ENCODE measurements at places on chromosomes 4 and X.

- no peak for DNase-seq
Measured at GRCh38 chrX:1264556-1264955, 4.1 kb upstream of the CSF2RA start.

GRCh38 chrX:7115557-7115956 lies 32.0 kb upstream of the STS start:
- peak; percentile 49 for DNase-seq

DNA sequence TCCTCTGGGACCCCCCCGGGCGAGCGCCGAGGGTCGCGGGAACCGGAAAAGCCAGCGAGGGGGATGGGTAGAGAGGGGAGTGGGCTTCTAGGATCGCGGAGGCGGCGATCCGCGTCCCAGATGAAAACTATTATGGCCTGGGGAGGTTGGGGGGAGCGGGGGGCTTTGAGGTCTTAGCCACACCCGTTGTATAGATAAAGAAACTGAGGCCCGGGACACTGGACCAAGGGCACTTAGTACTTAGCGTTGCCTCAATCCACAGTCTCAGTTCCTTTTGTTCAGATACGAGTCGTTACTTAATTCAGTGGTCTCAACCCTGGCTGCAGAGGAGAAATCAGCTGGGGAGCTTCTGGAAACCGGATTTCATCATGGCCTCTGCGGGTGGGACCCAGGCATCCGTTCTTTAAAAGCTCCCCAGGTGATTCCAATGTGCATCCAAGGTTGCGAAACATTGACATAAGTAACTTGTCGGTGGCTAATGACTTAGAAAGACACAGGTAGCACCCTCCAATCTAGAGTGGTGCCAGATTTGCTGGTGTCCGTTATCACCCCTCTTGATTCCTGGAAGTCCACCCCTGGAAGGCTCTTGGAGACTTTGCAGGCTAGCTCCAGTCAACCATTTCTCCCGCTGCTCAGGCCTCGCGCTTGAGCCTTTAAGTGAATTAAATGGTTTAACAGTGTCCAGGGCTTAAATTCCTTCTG lies 90.7 kb downstream of the GEMIN8 start:
- peak; percentile 68 for DNase-seq

- DNase-seq, result no peak
Measured at GRCh38 chrX:11540532-11541377, 125.0 kb downstream of the ARHGAP6 start.

- DNase-seq, result peak; percentile 42
Measured at GRCh38 chr4:111475001-111475400, 670.3 kb upstream of the FAM241A start.

GRCh38 chrX:38052096-38052495 lies 45.7 kb downstream of the SYTL5 start:
- DNase-seq, result no peak

GRCh38 chr4:119135721-119136121 lies at the start of gene MYOZ2:
Gene MYOZ2, plus strand, starts transcription at chr4:119135832. Its CDS starts 694 bp downstream, at chr4:119136526.
- DNase-seq, result no peak

DNA sequence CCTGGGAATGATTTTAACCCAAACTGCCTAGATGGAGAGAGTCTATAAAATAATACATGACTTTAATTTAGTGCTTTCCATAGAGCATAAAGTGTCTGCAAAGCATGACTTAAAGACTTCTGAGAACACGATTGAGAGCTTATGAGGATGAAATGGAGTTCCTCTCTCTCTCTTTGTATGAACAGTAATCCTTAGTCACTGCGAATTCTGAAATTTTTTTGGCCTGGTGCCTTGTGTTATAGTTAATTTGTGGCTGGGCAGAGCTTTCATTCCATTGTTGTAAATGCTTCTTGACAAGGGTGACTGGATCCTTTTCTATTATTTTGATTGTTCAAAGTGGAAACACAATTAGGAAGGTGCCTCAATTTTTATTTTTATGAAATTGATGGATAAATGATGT lies 179.5 kb downstream of the CEP135 start:
- no peak for DNase-seq

DNA sequence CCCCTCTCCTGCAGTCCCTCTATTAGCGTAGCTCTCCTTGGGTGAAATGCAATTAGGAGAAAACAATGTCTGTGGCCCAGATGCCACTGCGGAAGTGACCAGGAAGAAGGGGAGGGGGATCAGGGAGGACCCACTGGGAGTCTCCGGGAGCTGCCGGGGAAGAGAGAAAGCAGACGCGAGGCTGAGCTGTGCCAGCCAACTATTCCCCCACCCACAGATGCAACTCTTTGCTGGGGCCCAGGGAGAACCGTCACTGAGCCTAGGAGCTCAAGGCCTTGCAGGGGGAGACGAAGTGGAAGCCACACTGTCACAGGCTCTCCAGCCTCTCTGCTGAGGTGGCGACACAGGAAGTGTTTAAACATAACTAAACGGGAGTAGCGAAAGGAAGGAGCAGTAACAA lies 149.2 kb downstream of the BCOR start:
- no peak for DNase-seq

DNA sequence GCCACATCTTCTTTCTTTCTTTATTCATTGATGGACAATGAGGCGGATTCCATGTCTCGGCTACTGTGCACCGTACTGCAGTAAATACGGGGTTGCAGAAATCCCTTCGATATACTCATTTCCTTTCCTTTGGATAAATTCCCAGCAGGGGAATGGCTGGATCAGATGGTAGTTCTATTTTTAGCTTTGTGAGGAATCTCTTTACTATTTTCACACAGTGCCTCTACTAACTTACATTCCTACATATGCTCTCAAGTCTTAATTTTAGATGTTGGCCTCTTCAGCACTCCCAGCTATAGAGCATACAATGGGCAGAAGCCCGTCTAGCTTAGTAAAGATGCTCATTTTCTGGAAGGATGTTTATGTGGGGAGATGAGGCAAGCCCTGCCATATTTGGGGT lies 317.4 kb downstream of the ASMT start:
- no peak for DNase-seq

- DNase-seq, result peak; percentile 8
Measured at GRCh38 chr4:18934197-18934596, 912.6 kb upstream of the LCORL start.

DNA sequence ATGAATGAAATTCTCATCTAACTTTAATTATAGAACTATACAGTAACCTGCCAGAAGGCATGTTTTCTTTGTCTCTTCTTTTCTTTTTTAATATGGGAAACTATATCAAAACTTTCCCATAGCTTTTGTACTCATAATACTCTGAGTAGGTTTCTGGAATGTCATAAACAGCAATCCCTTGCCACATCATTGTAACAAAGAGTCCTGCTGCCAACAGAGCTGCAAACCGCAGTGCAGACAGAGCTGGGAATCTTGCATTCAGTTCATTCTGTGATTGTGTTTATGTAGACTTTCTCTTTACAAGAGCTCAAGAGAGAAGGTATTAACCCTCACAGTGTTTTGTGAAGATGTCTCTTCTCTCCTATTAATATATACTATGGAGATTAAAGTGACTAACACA lies 304.4 kb upstream of the SLIT2 start:
- no peak for DNase-seq

GRCh38 chr4:108058685-108059440 lies 69.2 kb downstream of the HADH start:
- DNase-seq, result peak; percentile 21

DNA sequence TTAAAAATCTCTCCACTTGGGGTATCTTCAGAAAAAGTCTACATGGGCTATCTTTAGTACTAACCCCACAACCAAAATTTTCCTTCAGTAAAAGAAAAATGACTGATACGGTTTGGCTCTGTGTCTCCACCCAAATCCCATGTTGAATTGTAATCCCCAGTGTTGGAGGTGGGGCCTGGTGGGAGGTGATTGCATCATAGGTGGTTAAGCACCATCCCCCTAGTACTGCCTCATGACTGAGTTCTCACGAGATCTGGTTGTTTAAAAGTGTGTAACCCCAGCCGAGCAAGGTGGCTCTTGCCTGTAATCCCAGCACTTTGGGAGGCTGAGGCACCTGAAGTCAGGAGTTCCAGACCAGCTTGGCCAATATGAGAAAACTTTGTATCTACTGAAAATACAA lies 66.8 kb downstream of the USP46 start:
- no peak for DNase-seq

DNA sequence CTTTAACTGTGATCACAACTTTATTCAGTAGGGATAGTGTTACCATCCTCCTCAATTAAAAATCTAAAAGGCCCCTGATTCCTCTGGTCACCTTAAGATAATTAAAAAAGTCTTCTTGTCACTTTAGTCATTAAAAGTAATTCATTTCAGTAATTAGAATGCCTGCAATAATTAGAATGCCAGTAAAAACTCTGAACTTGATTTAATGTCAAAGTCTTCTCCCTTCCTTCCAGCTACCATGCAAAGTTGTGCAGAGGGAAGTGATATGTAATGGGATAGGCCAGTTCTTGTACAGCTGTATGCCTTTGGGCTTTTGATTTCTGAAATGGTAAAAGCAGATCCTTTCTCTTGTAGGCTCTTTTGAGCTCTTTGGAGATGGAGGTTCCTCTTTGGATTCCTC lies 417.2 kb downstream of the ADAM29 start:
- no peak for DNase-seq

- DNase-seq, result no peak
Measured at GRCh38 chr4:38531141-38531727, 132.8 kb upstream of the KLF3 start.

DNA sequence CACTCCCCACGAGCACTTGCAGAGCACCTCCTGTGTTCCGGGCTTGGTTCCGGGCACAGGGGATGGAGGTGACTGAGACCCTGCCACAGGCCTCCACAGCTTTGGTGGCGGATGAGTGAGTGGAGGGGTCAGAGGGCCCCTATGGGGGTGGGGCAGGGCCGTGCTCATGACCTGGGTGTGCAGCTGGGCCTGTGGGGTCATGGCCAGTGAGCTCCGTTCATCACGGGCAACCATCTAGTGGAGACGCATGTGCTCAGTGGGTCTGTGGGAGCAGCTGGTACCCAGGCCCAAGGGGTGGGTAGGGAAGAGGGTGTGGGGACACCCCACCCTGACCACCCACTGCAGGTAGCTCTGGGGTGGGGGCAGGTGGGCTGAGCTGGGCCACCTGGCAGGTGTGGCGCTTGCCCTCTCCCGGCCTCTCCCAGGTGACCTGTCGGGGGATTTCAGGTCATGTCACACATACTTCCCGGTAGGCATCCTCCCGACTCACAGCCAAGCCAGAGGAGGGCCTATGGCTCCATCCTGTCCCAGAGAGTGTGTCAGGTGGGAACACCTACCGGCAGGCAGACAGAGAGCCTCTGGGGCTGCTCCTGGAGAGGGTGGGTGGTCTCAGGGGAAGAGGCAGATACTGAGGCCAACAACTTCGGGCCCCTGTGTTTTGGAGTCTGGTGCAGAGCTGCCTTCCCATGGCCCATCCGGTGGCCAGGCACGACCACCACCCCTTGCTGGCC lies 3.6 kb downstream of the PSAPL1 start:
- DNase-seq, result peak; percentile 5

DNA sequence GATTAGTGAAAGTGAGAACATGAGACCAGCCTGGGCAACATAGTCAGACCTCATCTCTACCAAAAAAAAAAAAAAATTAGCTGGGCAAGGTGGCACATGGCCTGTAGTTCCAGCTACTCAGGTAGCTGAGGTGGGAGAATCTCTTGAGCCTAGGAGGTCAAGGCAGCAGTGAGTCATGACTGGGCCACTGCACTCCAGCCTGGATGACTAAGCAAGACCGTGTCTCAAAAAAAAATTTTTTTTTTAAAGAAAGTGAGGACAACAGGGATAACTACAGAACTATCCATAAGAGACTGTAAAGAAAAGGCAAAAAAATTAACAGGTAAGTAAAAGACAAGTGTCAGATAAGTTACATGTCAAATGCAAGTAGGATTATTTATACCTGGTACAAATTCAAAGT lies 13.5 kb upstream of the SPP1 start:
- DNase-seq, result no peak

DNA sequence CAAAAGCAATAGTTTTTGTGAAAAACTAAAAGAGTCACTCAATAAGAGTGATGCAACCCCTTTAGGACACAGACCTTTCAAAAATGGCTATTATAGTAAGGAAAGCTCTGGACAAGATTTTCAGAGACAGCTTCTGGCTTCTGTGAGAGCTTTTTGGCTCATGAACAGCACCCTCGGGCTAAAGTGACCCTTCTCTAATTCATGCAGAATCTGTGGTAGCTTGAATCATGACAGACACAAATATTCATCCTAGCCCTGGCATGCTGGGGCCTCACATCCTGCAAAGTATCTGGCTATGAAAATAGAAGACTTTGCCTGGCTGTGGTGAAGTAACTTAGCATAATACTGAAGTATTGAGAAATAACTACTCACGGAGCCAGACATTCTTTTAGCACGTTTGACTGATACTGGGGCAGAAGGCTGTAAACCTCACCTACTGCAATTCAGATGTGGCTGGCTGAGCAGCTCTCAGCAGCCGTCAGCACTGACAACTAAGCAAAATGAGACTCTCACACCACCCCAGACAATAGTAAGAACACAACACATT lies 327.3 kb downstream of the MAPK10 start:
- DNase-seq, result no peak

DNA sequence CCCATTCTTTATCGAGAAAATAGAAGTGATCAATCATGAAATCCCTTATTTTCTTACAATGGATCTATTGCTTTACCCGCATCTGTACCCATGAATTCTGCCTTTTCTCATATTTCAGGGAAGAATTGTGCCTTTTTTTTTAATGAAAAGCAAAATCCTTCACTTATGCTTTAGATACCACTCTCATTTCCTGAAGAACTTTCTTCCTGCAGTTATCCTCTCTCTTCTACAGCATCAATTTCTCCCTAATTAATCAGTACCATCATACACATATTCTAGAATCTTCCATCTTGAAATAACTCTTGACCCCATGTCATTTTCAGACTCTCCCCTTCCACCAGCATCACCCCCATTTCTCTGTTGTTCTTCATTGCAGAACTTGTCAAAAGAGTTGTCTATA lies 26.6 kb downstream of the ARL9 start:
- no peak for DNase-seq

Data from WERI-Rb-1 (cell line).